Fibroblast of the aortic adventitia (primary cell): ENCODE measurements at places on chromosomes 5 and 9.

DNA sequence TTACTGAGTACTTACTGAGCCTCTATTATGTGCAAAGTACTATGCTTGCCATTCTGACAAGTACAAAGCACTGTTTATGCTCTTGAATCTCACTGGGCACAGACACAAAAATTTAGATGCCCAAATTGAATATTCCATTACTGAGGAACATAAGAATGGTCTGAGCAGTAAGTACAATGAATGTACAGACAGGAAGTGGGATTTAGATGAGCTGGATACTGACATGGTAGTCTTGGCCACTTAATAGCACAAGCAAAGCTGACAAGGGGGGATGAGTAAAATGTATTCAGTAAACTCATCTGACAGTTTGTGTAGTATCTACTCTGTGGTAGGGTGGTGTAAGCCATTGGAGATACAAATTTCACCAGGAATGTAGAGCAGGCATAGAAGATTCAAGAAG is 132.4 kb downstream of the EFNA5 start:
- DNase-seq, result no peak

DNA sequence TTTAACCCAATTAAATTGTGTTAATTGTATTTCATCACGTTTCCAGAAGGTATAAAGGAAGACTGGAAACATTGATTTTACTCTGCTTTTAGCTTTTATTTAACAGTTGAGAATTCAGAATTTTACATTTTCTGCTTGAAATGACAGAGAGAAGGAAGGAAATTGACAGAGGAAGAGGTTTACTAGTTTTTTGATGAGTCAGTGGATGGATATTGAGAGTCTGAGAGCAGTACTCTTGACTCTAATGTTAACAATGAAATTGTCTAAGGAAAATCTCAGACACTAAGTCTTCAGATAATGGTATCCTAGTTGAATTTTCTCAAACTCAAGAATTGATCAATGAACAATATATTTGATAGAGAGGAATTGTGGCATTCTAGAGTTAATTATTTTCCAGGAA is 60.6 kb downstream of the IPO11 start:
- no peak for DNase-seq

DNA sequence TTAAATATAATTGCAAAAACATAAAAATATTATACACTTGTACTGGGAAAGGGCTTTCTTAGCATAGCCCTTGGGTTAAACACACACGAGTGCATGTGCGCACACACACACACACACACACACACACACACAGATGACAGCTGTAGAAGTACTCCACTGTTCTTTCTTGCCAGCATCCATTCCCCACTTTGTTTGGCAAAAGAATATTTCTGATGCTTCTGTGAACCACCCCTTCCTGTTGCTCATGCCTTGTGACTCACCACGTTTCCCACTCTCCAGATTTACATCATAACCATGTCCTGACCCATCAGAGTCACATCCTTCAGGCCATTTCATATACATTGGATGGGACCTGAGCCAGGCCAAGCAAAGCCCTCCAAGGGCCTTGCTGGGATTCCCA is 280.1 kb downstream of the DNAH5 start:
- DNase-seq, result peak; percentile 92

DNA sequence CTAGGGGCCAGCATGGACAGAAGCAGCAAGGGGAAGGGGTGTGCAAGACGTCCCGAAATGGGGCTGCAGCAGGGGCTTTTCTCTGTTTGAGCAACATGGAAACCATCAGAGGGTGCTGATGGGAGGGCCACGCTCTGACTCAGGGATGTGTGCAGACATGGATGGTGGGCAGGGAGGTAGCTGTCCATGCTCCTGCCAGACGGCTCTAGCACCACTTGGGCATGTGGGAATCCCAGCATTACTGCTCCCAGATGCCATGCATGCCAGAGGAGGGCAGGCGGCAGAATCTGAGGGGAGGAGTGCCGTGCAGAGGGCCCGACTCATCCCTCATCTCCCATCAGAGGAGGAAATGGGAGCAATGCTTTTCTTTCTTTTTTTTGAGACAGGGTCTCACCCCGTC is 45.6 kb upstream of the SLC25A51 start:
- no peak for DNase-seq

- no peak for DNase-seq
Measured at GRCh38 chr9:103242025-103242424, 246.9 kb downstream of the CYLC2 start.

GRCh38 chr5:23411994-23412393 is 95.4 kb upstream of the PRDM9 start:
- no peak for DNase-seq

DNA sequence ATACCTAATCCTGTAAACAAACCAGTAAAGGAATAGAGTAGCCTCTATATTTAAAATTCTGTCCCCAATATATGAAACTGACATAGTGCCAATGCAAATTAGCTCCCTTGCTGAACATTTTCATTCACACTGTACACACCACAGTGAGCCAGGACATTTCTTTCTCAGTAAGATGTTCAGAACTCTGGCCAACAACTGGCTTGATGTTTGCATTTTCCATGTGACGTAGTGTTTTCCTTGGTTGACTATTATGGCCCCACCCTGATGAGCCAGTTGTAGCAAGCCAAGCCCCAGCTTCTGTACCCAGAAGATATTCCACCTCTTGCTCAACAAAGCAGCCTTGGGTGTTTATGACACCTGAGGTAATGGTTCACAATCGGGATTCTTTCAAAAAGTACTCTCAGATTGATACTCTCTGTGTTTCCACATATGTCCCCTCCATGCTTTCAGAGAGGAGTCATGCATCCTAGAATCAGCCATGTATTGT is 17.7 kb upstream of the ANXA1 start:
- peak; percentile 79 for DNase-seq

DNA sequence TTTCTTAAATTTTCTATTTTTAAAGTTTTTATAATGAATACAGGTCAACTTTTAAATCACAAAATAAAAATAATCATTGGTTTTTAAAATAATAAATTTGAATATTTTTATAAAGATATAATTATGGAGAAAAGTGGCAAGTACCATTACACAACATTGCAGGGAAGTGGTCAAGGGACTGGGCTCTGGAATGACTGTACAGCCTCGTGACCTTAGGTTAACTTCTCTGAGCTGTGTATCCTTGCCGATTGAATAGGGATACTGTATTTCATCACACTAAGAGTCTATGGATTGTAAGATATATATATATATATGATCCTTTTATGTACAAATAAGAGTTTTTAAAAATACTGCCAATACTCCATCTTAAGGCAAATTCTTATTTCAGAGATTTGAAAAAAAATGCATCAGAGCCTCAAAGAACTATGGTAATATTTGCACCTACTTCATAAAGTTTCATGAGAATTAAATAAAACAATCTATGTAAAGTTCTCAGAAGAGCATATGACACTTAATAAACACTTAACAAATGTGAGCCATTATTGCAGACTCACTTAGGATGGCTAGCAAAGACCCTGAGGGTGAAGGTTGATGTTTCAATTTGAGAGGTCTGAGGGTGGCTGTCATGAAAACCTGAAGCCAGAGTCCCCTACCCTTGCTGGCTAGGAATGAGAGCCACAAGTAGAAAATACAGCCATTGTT is 136.5 kb downstream of the CCDC192 start:
- no peak for DNase-seq

GRCh38 chr5:164581889-164582288 is 1076.5 kb downstream of the MAT2B start:
- DNase-seq, result no peak

DNA sequence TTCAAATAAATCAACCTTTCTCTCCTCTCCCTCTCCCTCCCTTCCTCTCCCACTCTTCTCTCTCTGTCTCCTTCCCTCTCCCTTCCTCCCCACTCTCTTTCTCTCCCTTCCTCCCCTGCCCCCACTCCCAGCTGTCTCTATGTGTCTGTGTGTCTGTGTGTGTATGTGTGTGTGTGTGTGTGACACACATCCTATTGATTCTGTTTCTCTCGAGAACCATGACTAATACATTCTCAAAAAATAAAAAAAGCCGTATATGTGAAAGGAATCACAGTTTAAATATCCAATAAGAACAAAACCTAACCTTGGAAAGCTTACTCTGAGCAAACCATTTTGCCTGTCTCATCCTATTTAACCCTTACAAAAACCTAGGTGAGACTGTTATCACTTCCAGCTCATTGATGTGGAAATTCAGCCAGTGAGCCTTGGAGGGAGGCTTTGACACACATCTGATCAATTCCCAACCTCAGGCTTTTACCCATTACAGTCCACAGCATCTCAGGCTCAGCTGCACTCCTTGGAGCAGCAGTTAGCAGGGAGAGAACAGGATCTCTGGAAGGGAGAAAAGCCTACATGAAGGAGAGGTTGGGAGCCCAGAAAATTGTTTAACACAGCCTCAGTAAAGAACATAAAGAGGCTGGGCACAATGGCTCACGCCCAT is 8.3 kb downstream of the HSD17B3 start:
- DNase-seq, result no peak

DNA sequence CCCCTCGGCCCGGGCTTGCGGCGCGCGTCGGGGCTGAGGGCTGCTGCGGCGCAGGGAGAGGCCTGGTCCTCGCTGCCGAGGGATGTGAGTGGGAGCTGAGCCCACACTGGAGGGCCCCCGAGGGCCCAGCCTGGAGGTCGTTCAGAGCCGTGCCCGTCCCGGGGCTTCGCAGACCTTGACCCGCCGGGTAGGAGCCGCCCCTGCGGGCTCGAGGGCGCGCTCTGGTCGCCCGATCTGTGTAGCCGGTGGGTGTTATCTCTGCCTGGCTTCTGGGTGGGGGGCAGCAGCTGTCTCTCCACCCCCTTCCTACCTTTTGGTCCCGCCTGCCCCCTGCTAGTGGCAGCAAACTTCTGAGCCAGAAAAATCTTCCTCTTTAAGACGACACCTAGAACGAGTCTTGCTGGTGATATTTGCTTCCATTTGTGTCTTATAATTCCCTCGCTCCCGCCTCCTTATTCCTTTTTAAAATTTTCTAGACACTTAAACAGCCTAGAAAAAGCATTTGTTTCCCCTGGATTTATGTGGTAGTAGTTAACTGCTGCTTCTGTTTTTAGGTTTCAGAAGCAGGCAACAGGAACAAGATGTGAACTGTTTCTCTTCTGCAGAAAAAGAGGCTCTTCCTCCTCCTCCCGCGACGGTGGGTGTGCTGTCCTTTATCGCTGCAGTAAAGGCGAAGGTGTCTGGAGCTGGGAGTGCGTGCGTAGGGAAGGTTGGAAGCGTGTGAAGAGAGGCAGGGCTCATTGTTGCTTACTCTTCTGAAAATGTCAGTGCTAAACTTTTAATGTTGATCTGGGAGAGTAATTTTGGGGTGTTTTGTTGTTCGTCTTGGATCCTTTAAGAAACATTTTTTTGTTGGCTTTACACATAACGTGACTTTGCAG is 554 bp downstream of the JAK2 start:
- peak; percentile 47 for DNase-seq

- no peak for DNase-seq
Measured at GRCh38 chr9:71955300-71955915, 44.0 kb downstream of the C9orf85 start.

DNA sequence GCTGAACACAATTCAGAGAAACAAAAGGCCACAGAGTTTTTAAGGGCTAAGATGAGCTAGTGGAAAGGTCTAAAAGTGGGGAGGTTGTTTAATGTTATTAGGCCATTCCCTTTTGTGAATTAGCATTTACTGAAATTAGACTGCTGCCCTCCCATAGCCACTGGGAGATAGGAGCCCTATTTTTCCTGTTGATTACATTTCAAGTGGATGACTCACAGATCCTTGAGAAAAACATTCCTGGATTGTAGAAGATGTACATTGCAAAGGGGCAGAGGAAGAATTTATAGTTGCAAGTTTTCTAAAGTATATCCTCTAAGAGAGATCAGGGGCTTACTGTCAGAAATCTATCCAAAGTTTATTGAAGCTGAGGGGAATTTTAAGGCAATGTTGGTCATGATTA is 367.1 kb upstream of the IZUMO3 start:
- DNase-seq, result no peak

DNA sequence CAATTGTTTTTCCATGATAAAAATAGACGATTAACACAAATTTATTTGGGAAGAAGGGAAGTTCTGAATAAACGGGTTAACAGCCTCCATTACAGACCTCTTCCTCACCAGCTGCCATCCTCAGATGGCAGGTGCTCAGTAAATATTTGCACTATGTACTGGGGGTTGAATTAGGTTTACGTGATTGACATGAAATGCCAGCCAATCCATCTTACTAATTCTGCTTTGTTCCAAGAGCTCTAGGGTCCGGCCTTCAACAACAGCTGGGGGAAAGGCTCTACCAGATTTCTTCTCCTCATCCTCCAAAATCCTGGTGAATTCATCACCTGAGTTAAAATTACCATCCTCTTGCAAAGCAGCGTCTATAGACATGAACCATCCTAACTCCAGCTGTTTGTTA is 104.6 kb downstream of the MTX3 start:
- no peak for DNase-seq

DNA sequence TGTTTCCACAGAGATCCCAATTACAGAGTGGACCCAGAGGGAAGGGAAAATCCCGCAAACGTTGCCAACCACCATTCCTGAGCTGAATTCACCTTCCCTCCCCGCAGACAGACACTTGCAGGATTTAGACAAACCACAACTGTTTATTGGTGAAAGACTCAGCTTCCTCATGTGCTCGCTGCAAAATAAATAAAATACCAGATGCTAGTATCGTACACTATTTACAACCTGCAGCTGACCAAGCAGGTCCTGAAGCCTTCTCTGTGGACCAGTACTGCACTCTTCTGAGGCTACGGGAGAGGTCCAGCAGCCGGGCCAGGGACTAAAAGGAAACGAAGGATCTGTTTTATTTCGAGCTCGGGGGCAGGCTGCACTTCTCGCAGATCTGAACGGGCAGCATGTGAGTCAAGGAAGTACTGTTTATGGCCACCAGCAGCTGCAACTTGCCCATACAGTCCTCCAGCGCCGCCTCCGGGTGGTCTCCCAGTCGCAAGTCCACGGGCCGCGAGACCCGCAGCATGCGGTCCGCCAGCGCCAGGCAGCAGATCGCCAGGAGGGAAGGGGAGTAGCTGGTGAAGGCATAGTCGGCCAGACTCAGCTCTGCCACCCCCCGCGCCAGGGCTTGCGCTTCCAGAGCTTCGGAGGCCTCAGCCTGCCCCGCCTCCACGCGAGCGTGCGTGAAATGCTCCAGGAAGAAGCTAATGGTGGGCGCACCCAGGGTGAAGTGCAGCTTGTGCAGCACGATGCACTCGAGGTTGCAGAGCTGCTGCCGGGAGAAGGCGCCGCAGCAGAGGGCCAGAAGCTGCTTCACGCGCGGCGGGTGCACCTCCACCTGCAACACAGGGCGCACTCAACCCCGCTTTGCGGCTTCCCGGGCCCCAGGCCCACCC is 2.1 kb downstream of the CCNO start:
- no peak for DNase-seq

DNA sequence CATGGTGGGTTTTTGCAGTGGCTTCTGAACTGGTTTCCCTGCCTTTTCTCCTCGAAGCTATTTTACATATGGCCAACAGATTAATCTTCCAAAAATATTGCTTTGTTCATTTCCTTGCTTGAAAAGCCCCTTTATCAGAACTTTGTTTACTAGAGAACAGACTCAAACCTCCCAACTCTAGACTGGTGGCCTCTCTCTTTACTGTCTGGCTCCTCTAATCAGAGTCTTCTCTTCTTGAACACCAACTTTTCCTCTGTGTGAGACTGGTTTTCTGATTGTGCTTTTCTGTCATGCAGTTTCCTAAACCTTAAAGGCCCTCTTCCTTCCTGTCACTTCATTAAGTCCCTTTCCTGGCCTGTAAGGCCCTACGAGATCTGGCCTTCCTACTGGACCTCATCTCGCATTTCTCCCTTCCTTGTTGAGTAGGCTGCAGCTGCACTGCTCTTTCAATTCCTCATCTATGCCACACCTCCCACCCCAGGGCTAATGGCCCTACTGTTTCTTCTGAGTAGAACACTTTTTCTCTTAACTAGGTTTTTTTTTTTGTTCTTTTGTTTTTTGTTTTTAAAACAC is 5.7 kb downstream of the C9orf43 start:
- no peak for DNase-seq
